ENCODE measurements at places on chromosomes 6 and 20.

DNA sequence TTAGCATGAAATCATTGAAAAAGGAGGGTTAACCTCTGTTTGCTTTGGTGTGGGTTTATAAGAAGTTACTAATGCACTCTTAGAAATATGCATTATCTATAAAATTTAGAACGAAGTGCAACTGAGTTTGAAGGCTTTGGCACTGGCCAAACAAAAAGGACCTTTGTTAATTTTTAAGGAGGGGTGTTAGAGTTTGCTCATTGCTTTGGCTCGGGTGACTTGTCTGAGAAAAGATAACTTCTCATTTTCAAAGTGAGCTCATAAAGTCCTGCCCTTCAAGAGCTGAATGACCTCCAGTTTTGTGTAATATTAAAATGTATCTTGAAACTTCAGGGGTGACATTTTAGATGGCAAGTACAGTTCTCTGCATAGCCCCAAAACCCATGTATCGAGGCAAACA is 25.9 kb downstream of the NEDD9 start:
- no peak for DNase-seq

GRCh38 chr6:144931172-144932035 is 646.3 kb downstream of the UTRN start:
- DNase-seq = no peak

DNA sequence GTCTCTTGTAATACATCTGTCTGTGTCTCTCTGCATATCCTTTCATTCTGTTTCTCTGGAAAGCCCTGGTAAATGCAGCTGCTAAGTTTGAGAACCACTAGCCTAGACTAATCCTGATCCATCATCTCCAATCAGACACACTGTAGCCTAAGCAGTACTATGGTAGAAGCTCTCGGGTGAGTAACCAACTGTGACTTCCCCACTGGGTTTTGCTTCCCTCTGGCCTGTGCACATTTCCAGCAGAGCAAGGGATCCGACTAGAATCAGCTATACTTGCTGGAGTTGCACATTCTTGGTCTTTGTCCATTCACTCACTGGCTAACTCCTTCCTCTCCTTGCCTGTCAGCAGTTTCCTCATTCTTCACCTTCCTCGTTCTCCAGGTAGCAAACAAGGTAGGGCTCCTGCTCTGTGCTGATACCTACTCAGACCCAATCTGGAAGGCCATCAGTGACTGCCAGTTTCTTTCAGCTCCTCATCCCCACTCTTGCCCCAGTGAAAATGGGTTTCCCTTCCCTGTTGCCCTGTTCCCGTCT is 184.2 kb downstream of the PLCB4 start:
- DNase-seq = no peak

DNA sequence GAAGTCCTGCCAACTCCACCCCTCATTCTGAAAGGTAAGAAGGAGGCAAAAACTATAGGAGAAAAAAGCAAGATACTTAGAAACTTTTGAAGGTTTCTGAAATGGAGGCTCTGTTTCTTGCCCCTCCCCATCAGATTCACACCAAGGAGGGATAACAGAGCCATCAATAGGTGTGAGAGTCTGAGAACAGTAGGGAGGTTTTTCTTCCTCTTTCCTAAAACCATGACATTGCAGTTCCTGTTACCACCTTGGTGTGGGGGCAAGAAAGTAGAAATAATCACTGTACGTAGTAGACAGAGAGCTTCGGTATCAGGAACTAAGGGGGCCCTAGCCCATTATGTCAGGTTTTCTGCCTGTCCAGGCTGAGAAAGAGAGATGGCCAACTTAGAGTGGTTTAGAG is 333.3 kb upstream of the SYNCRIP start:
- DNase-seq = no peak

- no peak for DNase-seq
Measured at GRCh38 chr6:122652431-122652830, 42.2 kb downstream of the PKIB start.

DNA sequence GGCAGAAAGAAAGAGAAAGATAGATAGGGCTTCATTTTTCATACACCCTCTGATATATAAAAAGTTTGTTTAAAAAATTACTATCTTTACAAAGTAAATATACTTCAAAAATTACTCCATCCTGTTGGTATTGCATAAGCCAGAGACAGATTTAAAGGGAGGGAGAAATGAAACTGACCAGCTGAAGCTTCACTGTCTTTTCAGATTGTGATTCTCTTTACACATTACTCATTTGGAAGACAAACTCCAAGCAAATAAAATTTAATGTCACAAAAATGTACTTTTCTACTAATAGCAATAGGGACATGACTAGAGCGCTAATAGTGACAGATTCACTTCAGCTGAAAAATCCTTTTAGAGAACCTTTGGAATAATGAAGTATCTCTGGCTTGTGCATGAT is 38.6 kb upstream of the MARCKS start:
- no peak for DNase-seq

DNA sequence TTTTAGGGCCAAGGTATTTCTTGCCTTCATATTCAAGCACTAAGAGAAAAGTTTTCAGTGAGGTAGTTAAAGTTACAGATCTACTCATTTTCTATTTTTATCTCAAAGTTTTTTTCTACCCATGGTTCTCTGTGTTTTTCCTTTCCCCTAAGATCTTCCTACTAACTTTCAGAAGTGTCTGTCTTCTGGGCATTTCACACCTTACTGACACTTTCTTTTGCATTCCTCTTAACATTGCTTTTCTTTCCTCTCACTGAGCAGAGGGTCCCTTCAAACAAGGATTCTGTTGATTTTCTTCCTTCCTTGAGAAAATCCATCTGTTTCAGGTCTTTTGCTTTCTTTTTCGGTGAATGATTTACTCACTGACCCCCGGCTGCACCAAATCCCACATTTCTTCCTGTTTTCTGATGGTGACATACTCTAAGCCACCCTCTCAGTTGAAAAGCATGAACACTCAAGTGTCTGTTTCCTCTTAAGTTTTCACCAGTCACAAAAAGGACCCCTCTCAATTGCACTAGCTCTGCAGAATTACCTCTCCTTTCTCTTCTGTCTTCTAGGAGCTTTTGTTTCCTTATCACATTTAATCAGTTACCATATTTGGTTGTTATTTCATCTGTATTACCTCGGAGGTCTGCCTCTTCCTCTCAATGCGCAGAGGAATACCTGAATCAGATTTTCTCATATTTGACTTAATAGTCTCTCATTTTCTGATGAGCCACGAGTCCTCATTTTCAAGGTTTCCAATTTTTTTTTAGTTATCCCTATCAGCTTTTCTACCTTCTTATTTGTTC is 73.5 kb upstream of the RNF217 start:
- no peak for DNase-seq

DNA sequence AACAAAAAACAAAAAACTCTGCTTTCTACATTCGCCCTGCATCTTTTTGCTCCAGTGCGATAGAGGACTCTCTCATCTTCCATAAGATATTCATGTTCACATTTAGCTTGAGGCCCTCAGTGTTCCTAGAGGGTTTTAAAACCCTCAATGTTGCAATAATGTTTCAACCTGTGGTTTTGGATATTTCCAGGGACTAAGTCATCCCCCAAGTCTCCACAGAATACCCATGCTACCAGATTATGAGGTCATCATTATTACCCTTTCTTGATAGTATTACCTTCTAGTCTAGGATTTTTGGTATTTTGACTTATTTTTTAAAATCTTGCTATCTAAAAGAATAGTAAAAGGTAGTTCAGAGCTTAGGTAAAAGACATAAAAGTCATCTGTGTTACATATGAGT is 480.5 kb upstream of the ID4 start:
- DNase-seq = no peak

Data from neuronal stem cell (in vitro differentiated cells).